ENCODE measurements at places on chromosomes 12 and 14.

GRCh38 chr12:10779103-10779502 is 23.3 kb downstream of the TAS2R7 start:
- no peak for DNase-seq

DNA sequence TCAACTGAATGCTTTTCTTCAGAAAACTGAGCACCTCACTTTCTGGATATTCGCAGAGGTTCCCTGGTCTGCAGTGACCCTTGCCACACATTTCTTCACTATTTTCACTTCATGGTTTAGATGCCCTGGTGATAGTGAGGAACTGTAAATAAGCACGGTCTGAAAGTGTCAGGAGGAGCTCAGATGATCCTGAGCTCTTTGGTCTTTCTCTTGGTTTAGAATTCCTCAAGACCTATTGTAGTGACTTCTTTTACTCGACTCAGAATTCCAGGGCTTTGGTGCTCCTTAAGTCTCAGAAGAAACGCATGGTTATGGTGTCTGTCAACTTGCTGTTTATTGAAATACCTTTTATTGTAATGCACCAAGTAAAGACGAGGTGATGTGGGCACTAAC is 84.0 kb downstream of the SAMD4A start:
- no peak for DNase-seq

GRCh38 chr12:48265777-48266176 is 62.7 kb upstream of the OR10AD1 start:
- no peak for DNase-seq

- no peak for DNase-seq
Observed at GRCh38 chr12:46442239-46442638, 69.7 kb upstream of the SLC38A2 start.

- DNase-seq, result no peak
Observed at GRCh38 chr14:35339761-35340406, 47.7 kb downstream of the PSMA6 start.

- no peak for DNase-seq
Observed at GRCh38 chr14:22494486-22495135, 94.4 kb downstream of the DAD1 start.

DNA sequence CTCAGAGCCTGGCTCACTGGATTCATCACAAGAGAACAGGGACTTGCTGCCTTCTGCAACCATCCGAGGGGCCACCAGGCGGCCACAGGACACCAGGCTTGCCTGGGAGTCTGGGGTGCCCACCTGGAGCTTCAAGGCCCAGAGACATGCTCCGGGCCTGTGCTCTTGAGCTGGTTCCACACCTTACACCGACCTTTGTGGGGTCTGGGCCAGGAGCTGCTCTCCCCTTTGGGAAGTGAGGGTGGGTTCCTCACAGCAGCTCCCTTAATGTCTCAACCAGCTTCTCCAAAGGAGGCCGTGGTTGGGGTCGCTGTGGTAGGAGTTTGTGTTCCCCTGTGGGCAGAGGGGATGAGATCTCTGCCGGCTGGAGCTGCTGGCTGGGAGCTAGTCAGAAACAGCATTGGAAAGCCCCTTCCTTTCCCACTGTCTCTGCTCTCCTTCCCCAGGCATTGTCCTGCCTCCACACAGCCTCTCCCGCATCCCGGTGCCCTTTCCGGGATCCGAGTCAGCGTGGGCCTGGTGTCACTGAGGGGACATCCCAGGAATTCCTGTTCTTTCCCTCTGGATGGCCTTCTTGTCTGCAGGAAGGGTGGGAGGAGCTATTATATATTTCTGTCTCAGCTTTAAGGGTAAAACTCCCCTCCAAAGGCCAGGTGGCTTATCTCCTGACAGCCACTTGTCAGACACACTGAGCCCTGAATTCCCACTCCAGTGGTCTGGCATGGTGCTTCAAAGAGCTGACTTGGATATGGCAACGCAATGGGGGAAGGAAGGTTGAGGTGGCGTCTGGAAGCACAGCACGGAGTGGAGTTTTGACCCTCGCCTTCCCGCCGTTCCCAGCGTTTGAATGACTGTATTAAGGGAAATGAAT is 5.1 kb upstream of the PAPLN start:
- DNase-seq, result no peak

GRCh38 chr12:80031229-80031628 is 68.1 kb upstream of the OTOGL start:
- no peak for DNase-seq

- no peak for DNase-seq
Observed at GRCh38 chr12:54053003-54053750, 458 bp upstream of the HOXC4 start.

GRCh38 chr14:97177635-97178034 is 380.5 kb downstream of the VRK1 start:
- DNase-seq, result no peak

All from activated CD4-positive, alpha-beta T cell treated with anti-CD3 and anti-CD28 coated beads, Interleukin-2, Interleukin-4, amounts not matched to agents 100 ng/mL and 50 ng/mL, durations not matched to agents 16 hours and 8 hours (primary cell).